Omental fat pad (tissue), 4 donors: ENCODE measurements at places on chromosomes 7 and 10. TPM values are rescaled to one million over a fixed set of nuclear protein-coding genes. Genes with fewer than 3 reads are reported as not detected.

The PDIA4 gene
- 114 TPM for total RNA-seq

The NME8 gene
- total RNA-seq, result not detected

The CHST3 gene
- total RNA-seq, result 28.8 TPM

The CDHR1 gene
- total RNA-seq, result 0.16 TPM

The LOXL4 gene
- 3.3 TPM for total RNA-seq

The DNAJC30 gene
- 4.0 TPM for total RNA-seq

The MMP21 gene
- not detected for total RNA-seq

The RBM33 gene
- total RNA-seq, result 31.8 TPM

The OR2A42 gene
- not detected for total RNA-seq

The GGCT gene
- total RNA-seq, result 33.6 TPM

The IL6 gene
- total RNA-seq, result 17.7 TPM

The FAM204A gene
- 42.5 TPM for total RNA-seq

DNA sequence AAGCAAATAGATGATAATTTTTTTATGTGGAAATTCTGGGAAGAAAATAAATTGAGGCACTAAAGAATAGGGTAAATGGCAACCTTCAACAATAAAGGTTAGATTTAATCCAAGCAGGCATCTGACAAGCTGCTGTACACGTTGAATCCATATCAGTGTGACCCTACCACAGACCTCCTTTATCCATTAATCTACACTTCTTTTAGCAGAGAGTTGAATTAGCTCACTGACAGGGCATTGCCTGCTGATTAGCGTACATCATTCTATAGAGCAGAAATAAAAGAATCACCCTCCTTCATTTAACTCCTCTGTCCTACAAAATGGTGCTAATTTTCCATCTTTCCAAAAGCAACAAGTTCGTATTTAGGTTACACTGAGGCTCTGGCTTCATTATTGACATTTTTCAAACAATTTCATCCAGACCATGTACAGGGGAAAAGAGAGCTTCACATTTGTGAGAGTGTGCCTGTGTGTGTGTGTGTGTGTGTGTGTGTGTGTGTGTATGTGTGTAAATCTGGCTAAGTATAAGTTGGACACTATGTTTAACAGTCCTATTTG lies 356.0 kb downstream of the TFEC start:
- DNase-seq, result no peak

DNA sequence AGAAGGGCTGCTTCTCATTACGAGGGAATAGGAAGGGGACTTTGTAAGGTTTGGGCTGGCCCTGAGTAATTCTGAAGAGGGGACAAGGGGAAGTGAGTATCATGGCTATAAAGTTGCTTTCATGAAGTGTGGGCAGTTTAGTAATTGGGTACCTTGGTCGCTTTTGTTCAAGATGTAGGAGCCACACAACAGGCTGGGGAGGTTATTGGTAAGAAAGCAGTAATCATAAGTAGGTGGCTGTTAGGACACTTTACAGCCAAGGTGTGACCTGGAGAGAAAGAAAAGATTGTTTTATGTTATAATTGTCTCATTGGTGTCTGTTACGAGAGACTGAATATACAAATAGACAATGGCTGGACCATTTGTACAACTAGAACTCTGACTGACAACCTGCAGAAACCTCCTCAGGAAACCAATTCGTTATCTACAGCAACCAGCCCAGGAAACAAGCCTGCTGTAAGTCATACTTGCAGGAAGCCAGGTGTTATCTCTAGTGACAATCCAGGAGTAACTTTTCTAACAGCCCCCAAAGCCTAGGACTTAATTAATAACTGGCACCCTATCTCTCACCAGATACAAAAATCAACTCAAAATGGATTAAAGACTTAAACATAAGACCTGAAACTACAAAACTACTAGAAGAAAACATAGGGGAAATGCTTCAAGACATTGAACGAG lies 5.0 kb upstream of the CCM2 start:
- DNase-seq, result no peak

DNA sequence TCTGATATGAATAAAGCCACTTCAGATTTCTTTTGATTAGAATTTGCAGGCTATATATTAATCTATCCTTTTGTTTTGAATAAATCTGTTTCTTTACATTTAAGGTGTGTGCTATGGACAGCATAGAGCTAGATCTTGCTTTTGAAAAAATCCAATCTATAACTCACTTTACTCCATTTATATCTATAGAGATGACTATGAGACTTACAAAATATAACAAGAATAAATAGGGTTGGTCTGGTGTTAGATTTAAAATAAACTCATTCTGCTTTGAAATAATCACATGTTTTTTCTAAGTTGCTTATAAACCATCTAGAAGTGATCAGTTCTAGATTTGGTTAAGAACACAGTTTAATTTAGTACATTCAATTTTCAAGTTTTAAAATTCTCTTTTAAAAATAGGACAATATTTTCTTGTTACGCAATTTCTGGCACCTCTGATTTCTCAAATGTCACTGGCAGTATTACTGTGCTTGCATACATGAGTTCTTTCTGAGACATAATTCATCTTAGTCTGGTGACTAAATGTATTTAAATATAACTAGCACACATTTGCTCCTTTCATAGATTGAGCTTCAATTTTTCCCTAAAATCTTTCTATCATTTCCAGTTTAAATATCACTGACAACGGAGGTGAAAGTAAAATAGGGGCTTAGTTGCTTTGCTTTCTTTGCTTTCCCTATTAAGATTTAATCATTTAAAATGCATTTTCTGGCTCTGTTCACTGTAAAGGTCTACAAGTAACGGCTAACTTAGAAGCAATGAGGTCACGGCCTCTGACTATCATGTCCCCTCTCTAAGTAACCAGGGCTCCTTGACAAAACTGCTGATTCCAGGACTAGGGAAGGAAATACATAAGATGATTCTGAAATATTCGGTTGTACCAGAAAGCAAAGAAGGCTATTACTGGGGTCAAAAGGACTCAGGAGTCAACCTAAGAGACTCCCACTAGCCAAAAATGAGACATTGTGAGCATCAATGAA lies 89.3 kb downstream of the ICA1 start:
- no peak for DNase-seq

DNA sequence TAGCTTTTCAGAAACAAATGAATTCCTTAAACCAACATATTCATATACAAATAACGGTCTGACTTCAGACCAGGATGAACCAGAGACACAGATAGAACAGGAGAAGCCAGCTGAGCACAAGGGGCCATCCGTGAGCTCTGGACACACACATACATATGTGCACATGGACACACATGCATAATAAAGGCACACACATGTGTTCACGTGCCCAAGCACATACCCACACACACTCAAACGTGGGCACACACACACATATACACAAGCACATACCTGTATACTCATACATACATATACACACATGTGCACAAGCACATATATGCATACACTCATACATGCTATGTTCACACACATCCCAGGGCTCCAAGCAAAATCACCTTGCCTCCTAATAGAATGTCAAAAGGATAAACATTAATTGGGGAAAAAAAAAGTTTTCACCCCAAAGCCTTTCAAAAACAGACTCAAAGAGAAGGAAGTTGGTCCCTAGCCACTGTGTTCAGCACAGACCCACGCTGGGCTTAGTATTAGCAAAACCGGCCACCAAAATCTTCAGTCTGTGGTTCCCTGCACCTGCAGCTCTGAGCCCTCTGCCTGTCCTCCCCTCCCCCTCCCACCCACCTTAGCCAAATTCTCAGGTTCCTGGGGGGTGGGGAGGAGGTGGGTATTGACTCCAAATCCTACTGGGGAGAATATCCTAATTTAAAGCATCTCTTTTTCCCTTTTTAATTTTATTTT lies 100.4 kb upstream of the MACROH2A2 start:
- no peak for DNase-seq

- no peak for DNase-seq
Measured at GRCh38 chr7:30799976-30800661, 28.9 kb downstream of the MINDY4 start.

- DNase-seq, result no peak
Measured at GRCh38 chr10:12499076-12499986, 150.0 kb downstream of the CAMK1D start.

DNA sequence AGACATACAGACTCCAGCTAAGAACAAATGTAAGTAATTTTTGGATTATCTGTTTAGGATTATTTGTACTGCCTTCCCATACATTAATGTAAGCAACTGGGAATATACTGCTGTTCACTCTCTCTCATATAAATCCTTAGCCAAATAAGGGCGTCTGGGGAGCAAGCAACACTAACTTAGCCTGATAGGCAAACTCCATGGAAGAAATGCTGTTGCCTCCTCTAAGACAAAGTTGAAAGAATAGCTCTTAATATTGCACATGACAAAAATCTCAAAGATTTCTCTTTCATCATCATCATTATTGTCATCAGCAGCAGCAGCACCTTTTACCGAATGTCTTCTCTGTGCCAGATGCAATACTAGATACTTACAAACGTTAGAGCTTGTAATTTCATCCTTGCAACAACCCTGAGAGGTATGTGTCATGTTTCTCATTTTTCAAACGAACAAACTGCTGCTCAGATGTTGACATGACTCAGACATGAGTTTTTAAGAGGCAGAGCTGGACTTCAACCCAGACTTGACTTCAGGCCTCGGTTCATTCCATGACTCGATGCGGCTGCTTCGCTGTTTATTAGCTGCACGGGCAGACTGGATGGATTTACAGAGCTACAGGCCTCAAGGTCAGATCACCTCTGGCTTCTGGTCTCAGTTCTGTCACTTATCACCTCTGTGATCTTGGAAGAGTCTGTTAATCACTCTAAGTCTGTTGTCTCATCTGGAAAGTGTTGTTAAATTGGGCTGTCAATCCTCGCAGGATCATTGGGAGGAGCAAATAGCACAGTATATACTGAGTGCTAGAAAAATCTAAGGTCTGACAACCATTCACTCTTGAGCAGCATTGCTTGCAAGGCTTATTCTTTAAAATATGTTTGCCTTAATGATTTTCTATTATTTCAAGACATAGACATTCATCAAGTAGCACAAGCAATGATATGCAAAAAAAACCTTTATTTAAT lies 126.3 kb upstream of the CELF2 start:
- no peak for DNase-seq

DNA sequence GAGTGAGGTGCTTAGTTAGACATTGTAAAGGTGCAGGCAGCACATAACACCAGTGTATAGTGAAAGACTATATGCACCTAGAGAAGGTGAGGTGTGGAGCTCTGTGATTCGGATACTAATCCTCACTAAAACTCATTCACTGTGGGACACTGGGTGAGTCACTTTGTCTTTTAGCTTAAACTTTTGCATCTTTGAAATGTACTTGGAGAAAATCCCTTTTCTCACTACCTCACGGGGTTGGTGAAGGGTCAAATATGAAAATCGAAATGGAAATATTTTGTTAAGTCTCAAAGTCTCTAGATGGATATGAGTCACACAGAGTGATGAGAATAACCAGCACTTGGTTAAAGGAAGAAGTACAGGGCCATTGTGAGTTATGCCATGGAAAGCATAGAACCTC lies 38.0 kb downstream of the MDFIC start:
- no peak for DNase-seq

DNA sequence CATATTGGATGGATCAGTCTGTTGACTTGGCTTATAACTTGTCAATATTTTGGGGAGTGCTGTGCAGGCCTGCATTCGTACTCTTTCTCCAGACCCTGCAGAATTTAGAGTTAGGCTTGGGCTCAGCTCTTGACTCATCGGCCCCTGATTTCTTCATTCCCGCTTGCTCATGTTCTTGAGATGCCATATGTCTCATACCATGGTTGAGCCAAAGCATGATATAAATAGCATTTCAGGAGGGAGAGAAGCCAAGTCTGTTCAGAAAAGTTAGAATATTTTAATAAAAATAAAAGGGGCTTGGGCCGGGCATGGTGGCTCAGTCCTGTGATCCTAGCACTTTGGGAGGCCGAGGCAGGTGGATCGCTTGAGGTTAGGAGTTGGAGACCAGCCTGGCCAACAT lies 898.1 kb downstream of the TYW1 start:
- DNase-seq, result no peak

DNA sequence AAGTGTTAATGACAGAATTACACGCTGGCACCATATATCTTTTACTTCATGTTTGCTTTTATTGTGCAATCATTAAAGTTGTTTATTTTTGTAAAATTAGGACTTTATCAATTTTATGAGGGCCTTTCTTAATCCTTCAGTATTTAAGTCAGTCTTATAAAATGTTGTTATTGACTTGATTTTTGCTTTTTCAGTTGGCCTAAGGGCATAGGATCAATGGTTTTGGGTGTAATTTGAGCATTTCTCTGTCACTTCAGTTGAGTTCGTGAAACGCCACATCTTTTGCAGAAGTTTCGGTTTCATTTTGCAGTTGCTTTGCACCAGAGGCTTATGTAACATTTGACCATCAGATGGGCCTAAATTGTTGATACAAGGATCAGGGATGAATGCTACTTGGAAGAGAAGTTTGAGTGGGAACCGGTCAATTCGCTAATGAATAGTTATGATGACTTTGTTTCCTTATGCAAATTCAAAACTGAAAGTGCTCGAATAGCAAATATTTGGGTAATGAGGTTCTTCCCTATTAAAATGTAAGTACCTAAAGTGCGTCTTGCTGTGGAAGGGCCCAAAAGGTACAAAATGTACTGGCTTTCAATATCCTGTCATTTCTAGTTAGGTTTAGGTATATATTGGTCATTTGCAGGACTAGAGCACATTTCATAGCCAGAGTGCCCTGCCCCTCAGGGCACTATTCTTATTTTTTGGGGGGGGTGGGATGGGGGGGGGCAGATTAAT lies 340.9 kb downstream of the LRMDA start:
- no peak for DNase-seq

- DNase-seq, result no peak
Measured at GRCh38 chr10:5573968-5574641, 49.3 kb downstream of the CALML3 start.

DNA sequence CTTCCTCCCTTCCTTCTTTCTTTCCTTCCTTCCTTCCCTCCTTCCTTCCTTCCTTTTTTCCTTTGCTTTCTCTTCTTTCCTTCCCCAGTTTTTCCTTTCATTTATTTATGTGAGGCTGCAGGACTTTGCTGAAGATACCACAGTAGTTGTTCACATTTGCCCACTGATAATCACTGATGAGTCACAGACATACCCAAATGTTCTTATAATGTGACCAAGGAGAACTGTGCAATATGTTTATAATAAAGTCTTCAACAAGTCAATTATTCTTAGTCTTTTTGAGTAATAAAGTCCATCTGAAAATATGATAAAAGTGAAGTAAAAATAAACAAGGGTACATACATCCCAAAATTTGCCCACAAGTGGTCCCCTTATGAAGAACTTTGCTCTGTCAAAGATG lies 159.7 kb downstream of the GNAI1 start:
- no peak for DNase-seq

- no peak for DNase-seq
Measured at GRCh38 chr10:6204341-6205191, 1.8 kb downstream of the PFKFB3 start.

- DNase-seq, result no peak
Measured at GRCh38 chr7:108648989-108649388, 79.3 kb downstream of the DNAJB9 start.

DNA sequence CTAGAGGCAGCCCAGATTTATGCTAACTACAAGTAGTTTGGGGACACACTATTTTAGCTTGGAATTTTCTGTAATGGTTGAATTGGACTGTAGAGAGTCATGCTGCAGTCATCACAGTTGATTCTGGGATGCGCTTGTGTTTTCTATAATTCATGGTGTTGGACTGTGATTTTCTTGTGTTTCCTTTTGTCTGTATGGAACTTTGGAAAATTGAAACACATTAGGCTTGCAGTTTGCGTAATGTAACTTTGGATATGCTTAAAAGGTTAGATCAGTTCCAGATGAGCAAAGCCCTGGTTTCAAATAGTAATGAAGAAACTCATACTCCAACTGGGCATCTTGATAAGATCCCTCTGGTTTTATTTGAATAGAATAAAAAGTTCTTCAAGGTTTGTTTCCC lies 502.2 kb downstream of the ARL4A start:
- DNase-seq, result no peak

GRCh38 chr7:3200504-3200903 lies 100.5 kb upstream of the SDK1 start:
- no peak for DNase-seq
